ENCODE measurements at places on chromosomes 16 and 17.
A peak's percentile ranks its signal among the peaks of the same experiment; 100 is the strongest.

- DNase-seq, result no peak
These were observed 17.9 kb downstream of the ENGASE start for GRCh38 chr17:79092567-79092966.

- DNase-seq, result no peak
These were observed 46.5 kb upstream of the GINS3 start for GRCh38 chr16:58345574-58346354.

- DNase-seq, result peak; percentile 65
These were observed at the start of gene BMERB1 for GRCh38 chr16:15434425-15435215. BMERB1 (plus strand) TSS chr16:15434588; CDS start chr16:15434654, 66 bp downstream.

GRCh38 chr17:2172077-2172851 lies 117.4 kb downstream of the HIC1 start:
- peak; percentile 80 for DNase-seq

DNA sequence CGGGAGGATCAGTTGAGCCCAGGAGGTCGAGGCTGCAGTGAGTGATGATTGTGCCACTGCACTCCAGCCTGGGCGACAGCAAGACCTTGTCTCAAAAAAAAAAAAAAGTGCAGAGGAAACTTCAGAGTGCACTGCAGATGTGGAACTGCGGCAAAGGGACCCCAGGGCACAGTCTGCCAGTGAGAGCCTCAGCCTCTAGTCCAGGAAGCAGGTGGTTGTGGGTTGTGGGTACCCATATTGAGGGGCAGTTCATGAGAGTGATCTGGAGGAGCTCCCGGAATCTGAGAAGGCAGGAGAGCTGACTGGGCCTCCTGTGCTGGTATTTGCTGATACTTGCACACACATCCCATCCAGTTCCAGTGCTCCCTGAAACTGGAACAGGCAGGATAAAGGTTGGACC lies 13.1 kb downstream of the FOXN1 start:
- DNase-seq, result no peak

Measured in mucosa of gallbladder (tissue), 1 donor.